Testis (tissue), 5 donors: ENCODE measurements at places on chromosomes 4 and X. TPM values are rescaled to one million over a fixed set of nuclear protein-coding genes. Genes with fewer than 3 reads are reported as not detected.
A peak's percentile ranks its signal among the peaks of the same experiment; 100 is the strongest.

- H3K4me1 ChIP-seq: no peaks in the 10 kb centered on the region
- no peak for DNase-seq
- H3K4me3 ChIP-seq: no peak overlapping the region
- H3K27me3 ChIP-seq: no peaks in the 10 kb centered on the region
These were observed 42.7 kb upstream of the RASSF6 start for GRCh38 chr4:73662709-73663546.

The PABPC5 gene
- 5.9 TPM for total RNA-seq

The CLNK gene
- total RNA-seq: 0.12 TPM

- DNase-seq: no peak
- no peak overlapping the region for H3K4me3 ChIP-seq
- no peaks in the 10 kb centered on the region for H3K4me1 ChIP-seq
- no peaks in the 10 kb centered on the region for H3K36me3 ChIP-seq
- no peaks in the 10 kb centered on the region for H3K27me3 ChIP-seq
These were observed 970.4 kb downstream of the RPA4 start for GRCh38 chrX:97854086-97854485.

DNA sequence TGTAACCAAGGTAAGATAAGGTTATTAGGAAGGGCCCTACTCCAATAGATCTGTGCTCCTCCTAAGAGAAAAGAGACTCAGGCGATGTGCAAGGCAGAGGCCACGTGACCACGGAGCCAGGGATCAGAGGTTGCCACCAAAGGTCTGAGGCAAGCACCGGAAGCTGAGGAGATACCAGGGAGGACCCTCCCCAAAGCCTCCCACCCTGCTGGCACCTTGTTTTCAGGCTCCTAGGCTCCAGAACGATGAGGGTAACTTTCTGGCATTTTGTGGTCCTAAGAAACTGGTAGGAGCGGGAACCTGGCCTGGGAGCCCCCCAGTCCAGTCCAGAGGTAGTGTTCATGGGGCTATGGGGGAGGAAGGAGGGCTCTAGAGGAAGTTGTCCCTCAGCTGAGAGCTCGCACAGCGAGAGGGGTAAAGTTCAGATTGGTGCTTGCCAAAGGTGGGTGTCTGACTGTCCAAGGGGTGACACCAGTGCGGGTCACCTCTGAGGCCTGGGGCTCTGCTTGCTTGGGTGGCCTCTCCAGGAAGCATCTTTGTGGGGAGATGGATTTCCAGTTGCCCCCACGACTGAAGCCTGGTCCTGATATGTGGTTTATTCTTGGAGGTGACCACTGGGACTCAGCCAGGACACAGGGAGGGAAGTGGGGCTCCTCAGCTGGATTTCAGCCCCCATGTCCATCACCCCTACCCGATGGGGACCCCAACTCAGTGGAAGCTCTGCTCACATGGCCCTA, 7.5 kb upstream of the LETM1 start:
- no peaks in the 10 kb centered on the region for H3K36me3 ChIP-seq
- H3K27ac ChIP-seq: no peak overlapping the region
- H3K4me3 ChIP-seq: no peak overlapping the region
- H3K27me3 ChIP-seq: no peaks in the 10 kb centered on the region

GRCh38 chr4:78602334-78602733, 50.8 kb downstream of the ANXA3 start:
- no peaks in the 10 kb centered on the region for H3K36me3 ChIP-seq
- H3K4me1 ChIP-seq: no peaks in the 10 kb centered on the region
- H3K27ac ChIP-seq: no peak overlapping the region
- no peak for DNase-seq
- H3K27me3 ChIP-seq: no peaks in the 10 kb centered on the region

The PABPC1L2B gene
- 0.62 TPM for total RNA-seq

DNA sequence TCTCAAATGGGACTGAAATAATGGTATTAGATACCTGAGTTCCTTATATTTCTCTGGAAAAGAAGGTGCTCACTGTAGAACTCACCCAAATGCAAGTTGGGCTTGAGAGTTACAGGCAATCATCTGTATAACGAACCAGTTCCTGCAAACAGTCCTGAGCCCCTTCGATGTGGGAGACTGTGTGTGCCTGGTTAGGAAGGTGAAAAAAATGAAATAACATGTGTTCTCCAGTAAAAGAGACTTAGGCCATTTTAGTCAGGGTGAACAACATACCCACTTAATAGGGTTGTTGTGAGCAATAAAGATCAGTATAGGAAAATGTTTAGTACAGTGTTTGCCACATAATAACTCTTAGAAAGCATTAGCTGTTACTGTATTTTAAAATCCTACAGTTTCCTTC, 23.4 kb downstream of the STIM2 start:
- H3K4me3 ChIP-seq: no peak overlapping the region
- H3K4me1 ChIP-seq: no peaks in the 10 kb centered on the region
- H3K27me3 ChIP-seq: no peaks in the 10 kb centered on the region
- DNase-seq: no peak
- no peak overlapping the region for H3K27ac ChIP-seq

GRCh38 chr4:133776503-133776902, 425.1 kb downstream of the PABPC4L start:
- H3K36me3 ChIP-seq: no peaks in the 10 kb centered on the region
- no peak for DNase-seq
- H3K27ac ChIP-seq: no peak overlapping the region
- H3K4me3 ChIP-seq: no peak overlapping the region
- no peaks in the 10 kb centered on the region for H3K27me3 ChIP-seq

- DNase-seq: no peak
- H3K27me3 ChIP-seq: no peaks in the 10 kb centered on the region
- H3K4me3 ChIP-seq: no peak overlapping the region
- H3K4me1 ChIP-seq: no peaks in the 10 kb centered on the region
- H3K27ac ChIP-seq: no peak overlapping the region
These were observed 341.7 kb upstream of the SMIM31 start for GRCh38 chr4:164412246-164412645.

- no peak overlapping the region for H3K27ac ChIP-seq
- no peaks in the 10 kb centered on the region for H3K36me3 ChIP-seq
These were observed 65.3 kb downstream of the ANTXR2 start for GRCh38 chr4:80007745-80008149.

GRCh38 chr4:100061835-100062234, 111.8 kb upstream of the H2AZ1 start:
- DNase-seq: no peak
- H3K27me3 ChIP-seq: no peaks in the 10 kb centered on the region
- no peak overlapping the region for H3K4me3 ChIP-seq
- no peak overlapping the region for H3K27ac ChIP-seq
- H3K4me1 ChIP-seq: no peaks in the 10 kb centered on the region

DNA sequence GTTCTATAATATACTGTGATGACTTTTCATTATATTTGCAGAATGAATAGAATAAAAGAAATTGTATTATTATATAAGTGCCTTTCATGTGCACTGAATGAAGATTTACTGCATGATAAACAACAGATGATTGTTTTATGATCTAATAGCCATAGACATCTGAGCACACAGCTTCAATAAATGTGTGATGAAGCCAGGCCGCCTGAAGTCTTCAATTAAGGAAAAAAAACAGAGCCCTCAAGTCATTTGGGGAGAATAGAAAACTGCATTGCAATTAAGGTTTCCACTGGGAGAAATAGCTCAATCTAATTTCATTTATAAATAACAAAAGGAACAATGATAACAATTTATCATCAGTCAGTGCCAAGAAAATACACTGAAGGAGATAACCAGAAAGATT, 955.2 kb downstream of the FSTL5 start:
- H3K36me3 ChIP-seq: no peaks in the 10 kb centered on the region
- no peaks in the 10 kb centered on the region for H3K27me3 ChIP-seq
- no peak for DNase-seq
- H3K4me1 ChIP-seq: no peaks in the 10 kb centered on the region
- no peak overlapping the region for H3K4me3 ChIP-seq

The ADRA2C gene
- total RNA-seq: 9.3 TPM

DNA sequence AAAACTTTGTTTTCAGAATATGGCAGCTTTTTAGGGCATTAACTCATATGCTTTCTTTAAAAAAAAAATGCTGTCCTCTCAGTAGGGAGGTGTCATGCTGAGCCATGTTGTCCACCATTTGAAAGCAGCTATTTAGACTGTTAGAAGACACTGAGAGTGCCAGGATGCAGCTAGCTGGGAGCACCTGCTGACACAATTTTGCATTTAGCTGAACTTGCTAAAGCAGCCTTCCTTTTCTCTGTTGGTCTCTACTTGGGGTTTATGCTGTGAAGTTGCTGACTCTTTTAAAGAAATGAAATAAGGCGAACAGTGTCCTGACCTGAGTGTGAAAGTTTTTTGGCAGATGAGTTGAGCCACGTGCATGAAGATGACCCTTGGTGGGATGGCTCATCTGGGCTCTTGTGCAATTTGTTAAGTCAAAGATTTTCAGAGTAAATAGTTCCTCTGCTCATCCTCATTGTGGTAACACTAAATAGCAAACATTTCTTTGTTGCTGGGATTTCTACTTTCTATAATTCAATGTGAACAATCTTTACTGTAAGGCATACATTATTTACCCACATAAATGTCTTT, 64.5 kb downstream of the CDS1 start:
- no peaks in the 10 kb centered on the region for H3K27me3 ChIP-seq
- no peak overlapping the region for H3K4me3 ChIP-seq
- H3K4me1 ChIP-seq: peaks cover 12% of the 10 kb centered on the region
- DNase-seq: no peak

- H3K27ac ChIP-seq: no peak overlapping the region
- no peaks in the 10 kb centered on the region for H3K36me3 ChIP-seq
- no peak overlapping the region for H3K4me3 ChIP-seq
- DNase-seq: peak; percentile 73
These were observed 46.2 kb downstream of the NEK1 start for GRCh38 chr4:169566021-169566818.

DNA sequence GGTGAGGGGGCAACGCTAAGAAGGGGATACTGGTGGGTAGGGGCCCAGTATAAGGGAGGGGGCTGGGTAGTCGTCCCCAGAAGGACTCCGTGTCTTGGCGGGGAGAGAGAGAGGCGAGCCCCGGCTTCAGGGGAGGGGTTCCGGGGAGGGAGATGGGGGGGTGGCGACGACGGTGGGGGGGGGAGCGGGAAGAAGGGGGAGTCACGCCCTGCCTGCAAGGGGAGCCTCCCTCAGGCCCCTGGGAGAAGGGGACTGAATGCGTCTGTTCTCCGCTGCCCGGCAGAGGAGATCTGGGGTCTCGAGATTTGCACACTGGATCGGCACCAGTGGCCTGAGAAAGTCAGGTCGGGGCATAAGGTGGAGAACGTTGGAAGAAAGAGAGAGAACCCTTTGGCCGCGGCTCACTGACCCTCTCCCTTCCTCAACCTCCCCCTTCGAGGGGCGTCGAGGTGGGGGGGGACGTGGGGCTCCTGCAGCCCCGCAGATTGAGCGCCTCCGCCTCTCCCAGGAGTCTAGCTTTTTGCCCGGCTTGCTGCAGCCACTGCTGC, 609 bp upstream of the BCORL1 start:
- no peaks in the 10 kb centered on the region for H3K4me1 ChIP-seq
- no peaks in the 10 kb centered on the region for H3K36me3 ChIP-seq
- H3K27me3 ChIP-seq: no peaks in the 10 kb centered on the region
- no peak overlapping the region for H3K4me3 ChIP-seq

- H3K36me3 ChIP-seq: no peaks in the 10 kb centered on the region
- no peaks in the 10 kb centered on the region for H3K4me1 ChIP-seq
- no peak overlapping the region for H3K4me3 ChIP-seq
- H3K27me3 ChIP-seq: no peaks in the 10 kb centered on the region
- no peak overlapping the region for H3K27ac ChIP-seq
These were observed 542.3 kb upstream of the GRIA3 start for GRCh38 chrX:122641826-122642225.

DNA sequence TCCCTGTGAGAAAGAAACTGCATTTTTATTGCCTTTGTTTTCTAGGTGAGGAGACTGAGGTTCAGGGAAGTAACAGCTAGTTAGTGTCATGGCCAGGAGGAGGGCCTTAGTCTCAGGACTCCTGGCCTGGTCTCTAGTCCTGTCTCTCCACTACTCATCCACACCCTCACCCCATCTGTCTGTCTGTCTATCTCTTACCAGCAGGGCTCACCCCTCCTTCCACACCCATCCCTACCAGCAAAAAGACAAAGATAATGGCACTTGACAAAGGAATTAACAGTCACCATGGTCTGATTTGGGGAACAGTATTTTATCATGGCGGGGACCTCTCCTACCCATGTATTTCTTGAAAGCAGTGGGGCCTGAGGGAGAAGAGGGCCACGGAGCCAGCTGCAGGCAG, 125.8 kb downstream of the REPS2 start:
- DNase-seq: no peak
- H3K4me1 ChIP-seq: peaks cover 3% of the 10 kb centered on the region
- H3K36me3 ChIP-seq: no peaks in the 10 kb centered on the region
- H3K27me3 ChIP-seq: no peaks in the 10 kb centered on the region
- H3K4me3 ChIP-seq: no peak overlapping the region

- no peaks in the 10 kb centered on the region for H3K36me3 ChIP-seq
- H3K4me1 ChIP-seq: no peaks in the 10 kb centered on the region
- H3K4me3 ChIP-seq: peak overlapping the region; percentile 71
These were observed 720 bp upstream of the STK26 start for GRCh38 chrX:132022198-132022966.

The GAGE1 gene
- 14.5 TPM for total RNA-seq

DNA sequence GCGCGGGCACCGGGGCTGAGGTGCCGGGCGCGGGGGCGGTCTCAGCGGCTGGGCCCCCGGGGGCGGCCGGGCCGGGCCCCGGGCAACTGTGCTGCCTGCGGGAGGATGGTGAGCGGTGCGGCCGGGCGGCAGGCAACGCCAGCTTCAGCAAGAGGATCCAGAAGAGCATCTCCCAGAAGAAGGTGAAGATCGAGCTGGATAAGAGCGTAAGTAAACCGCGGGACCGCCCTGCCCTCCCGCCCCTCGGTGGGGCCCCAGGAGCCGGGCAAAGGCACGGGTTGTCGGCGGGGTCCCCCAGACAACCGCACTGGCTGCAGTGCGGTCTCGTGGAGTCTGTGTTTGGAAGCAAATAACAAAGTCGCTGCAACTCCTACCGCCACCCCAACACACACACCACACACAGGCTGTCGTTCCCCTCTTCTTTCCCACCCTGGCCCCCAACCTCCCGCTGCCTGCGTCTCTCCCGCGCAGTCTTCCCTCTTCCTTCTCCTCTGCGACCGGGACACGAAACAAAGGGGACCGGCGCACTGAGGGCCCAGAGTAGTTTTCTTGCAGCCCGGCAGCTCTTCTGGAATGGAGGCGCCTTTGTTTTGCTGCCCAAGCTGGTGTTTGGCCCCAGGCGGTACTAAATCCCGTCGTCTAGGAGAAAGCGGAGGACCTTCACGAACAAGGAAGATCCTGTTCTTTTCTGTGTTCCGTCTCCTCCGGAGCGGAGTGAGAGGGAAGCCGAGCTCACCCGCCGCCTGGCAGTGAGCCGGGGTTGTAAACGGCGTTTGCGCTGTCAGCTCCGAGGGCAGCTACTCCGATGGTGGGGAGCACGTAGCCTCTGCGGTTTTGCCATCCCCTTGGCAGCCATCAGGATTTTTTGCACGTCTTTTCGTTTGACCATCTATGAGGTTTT, 788 bp downstream of the SAP30 start:
- H3K4me1 ChIP-seq: no peaks in the 10 kb centered on the region
- H3K4me3 ChIP-seq: peak overlapping the region; percentile 92
- H3K36me3 ChIP-seq: no peaks in the 10 kb centered on the region
- peak; percentile 77 for DNase-seq

- DNase-seq: no peak
- H3K4me3 ChIP-seq: no peak overlapping the region
- no peaks in the 10 kb centered on the region for H3K36me3 ChIP-seq
These were observed 60.8 kb upstream of the CBR4 start for GRCh38 chr4:169070895-169071218.

GRCh38 chrX:110002300-110003166, at the start of gene TMEM164:
TSS of gene TMEM164 (plus strand) at chrX:110003114. CDS start at chrX:110003775, 661 bp downstream.
- peak; percentile 79 for DNase-seq
- no peaks in the 10 kb centered on the region for H3K27me3 ChIP-seq
- no peaks in the 10 kb centered on the region for H3K4me1 ChIP-seq
